Osteoblast (primary cell): ENCODE measurements at places on chromosomes 13 and 19.

DNA sequence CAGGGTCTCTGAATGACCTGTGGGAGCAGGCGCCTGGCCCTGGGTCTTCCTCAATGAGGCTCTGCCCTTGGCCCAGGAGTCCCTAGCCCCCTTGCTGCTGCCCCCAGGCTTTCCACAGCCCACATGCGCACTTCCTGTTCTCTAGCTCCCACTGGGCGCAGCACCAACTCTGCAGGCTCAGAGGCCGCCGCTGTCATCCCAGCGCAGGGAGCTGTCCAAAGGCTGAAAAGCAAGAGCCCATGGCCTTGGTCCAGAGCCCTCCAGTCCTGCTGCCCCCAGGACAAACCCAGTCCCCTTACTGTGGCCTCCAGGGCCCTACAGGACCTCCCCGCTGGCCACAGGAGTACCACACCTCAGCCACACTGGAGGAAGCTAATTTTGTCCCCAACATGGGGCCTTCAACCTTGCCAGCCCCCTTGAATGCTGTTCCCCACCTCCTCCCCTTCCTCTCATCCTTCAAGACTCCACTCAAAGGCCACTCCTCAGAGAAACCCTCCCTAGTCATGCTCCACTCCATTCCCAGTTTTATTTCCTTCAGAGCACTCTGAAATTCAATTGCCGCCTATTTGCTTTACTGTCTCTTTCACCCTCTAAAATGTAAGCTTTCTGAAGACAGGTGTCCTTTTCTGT lies 8.0 kb upstream of the POU2F2 start:
- DNase-seq = peak; percentile 92
- peaks cover 2% of the 10 kb centered on the region for H3K27me3 ChIP-seq
- no peaks in the 10 kb centered on the region for H3K4me1 ChIP-seq
- no peak overlapping the region for H3K4me3 ChIP-seq

DNA sequence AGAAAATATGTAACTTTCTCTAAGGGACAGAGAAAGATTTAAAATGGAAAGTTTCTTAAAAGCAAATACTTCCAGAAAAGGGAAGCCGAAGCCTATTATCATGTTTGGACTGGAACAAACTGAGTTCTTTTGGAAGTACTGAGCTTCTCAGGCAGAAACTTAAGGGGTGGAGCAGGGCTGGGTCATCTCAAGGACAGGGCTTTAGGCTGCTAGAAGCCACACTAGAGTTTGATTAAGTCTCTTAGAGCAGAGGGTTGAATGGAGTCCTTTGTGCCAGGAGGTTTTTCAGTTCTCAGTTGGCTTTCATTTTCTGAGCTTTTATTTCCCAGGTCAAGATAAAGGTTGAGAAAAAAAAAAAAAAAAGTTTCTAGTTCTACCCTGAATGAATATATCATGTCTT lies 432.7 kb downstream of the SLITRK5 start:
- no peaks in the 10 kb centered on the region for H3K4me1 ChIP-seq
- no peaks in the 10 kb centered on the region for H3K36me3 ChIP-seq
- no peak overlapping the region for H3K4me3 ChIP-seq
- no peak overlapping the region for H3K27ac ChIP-seq

DNA sequence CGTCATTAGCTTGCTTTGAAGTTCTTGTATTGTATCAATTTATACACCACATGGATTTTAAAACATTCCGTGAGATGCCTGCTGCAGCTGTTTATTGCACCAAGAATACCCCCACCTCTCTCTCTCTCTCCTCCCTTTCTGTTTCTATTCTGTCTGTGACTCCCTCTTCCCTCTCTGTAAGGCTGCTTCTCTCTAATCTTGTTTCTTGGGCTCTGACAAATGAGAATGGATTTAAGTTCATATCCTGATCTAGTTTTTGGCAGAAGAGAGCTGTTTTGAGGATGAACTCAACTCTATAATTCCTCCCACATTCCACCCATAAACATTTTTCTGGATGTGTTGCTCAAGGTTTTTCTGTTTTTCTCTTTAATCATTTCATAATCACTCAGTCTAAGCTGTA lies 144.3 kb upstream of the FRY start:
- no peaks in the 10 kb centered on the region for H3K36me3 ChIP-seq
- H3K27ac ChIP-seq = peak overlapping the region; percentile 66
- no peaks in the 10 kb centered on the region for H3K27me3 ChIP-seq

DNA sequence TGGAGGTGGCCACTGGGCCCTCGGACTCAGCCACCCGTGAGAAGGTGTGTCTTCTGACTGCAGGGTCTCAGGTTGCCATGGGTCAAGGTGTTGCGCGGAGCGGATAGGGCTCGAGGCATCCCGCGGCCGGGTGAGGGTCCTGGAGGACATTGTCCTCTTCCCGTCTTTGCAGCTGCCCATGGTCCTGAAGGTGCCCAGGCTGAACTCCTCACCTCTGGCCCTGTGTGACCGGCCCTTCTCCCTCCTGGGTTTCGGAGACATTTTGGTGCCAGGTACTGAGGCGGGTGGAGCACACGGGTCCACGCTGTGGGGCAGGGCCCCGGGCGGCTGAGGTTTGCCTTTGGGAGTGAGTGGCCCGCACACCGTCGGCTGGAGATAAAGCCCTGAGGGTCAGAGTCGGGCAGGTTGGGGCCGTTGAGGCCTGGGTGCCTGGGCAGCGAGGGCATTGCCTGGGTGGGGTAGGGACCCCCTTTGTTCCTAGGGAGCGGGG lies 15.6 kb upstream of the TMPRSS9 start:
- no peaks in the 10 kb centered on the region for H3K4me1 ChIP-seq
- H3K27ac ChIP-seq = no peak overlapping the region
- no peak for DNase-seq

- no peak for DNase-seq
- H3K4me1 ChIP-seq = no peaks in the 10 kb centered on the region
- no peak overlapping the region for H3K27ac ChIP-seq
- H3K36me3 ChIP-seq = peaks cover 11% of the 10 kb centered on the region
These were observed 13.4 kb upstream of the EEF1AKMT1 start for GRCh38 chr13:20787180-20787579.

DNA sequence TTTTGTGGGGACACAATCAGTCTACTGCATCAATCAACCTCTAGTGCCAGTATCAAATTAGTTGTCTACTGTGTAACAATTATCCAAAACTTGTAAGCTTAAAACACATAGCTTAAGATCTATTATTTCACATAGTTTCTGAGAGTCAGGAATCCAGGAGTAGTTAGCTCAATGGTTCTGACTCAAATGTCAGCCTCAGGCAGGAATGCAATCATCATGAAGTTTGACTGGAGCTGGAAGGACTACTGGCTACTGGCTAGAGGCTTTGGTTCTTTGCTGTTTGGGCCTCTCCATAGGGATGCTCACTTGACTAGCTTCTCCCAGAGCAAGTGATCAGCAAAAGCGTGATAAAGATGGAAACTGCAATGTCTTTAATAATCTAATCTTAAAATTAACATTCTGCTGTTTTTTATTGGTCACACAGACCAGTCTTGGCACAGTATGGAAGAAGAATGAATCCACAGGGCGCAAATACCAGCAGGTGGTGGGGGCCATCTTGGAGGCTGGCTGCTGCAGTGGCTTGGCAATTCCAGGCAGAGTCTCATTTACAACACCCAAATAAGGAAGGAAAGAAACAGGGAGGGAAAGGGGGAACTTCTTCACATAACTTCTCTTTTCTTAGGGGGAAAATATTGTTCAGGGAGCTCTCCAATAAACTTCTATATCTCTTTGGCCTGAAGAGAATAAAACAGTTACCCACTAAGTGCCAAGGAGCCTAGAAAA lies 15.7 kb downstream of the CAB39L start:
- H3K4me3 ChIP-seq = no peak overlapping the region
- no peak for DNase-seq
- H3K4me1 ChIP-seq = no peaks in the 10 kb centered on the region
- H3K27me3 ChIP-seq = no peaks in the 10 kb centered on the region
- no peak overlapping the region for H3K27ac ChIP-seq

GRCh38 chr13:66665991-66666390 lies 564.1 kb downstream of the PCDH9 start:
- peaks cover 12% of the 10 kb centered on the region for H3K4me1 ChIP-seq
- peak overlapping the region; percentile 71 for H3K27ac ChIP-seq
- no peaks in the 10 kb centered on the region for H3K27me3 ChIP-seq
- no peaks in the 10 kb centered on the region for H3K36me3 ChIP-seq

DNA sequence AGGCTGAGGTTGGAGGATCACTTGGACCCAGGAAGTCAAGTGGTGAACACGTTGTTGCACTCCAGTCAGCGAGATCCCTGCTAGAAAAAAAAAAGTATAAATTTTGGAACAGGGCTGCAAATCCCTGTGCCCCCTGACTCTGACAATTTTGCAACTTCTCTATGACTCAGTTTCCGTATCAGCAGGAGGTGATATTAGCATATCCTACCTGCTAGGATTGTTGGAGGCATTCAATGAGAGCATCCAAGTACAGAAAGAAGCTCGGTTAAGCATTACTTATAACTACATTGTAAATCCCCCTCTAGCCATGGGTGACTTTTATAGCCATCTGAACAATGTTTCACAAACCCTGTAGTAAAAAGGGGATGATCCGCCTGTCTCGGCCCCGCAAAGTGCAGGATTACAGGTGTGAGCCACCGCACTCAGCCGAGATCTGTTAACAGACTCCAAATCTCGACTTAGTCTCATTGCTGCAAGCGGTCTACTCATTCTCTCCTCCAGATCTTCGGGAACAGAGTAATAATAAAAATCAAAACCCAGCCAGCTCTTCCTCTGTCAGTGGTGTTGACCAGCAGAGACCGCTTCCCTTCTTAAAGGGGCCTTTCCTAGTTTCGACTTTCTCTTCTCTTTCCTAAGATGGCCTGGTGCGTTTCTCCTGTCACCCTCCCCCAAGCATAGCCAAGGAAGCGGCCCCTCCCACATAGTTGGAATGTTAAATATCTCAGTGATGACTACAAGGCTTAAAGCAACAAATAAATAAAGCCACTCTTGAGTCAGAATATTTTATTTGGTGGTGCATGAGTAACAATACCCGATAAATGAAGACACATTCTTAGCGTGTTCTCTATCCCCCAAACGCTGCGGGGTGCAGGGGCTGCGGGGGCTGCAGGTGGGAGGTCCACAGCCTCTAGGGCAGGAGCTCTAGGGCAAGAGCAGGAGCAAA lies 10.3 kb upstream of the BICRA start:
- peak overlapping the region; percentile 76 for H3K27ac ChIP-seq
- H3K4me1 ChIP-seq = peaks cover 14% of the 10 kb centered on the region
- H3K36me3 ChIP-seq = no peaks in the 10 kb centered on the region

- no peak overlapping the region for H3K4me3 ChIP-seq
- peak overlapping the region; percentile 54 for H3K27ac ChIP-seq
- peak; percentile 90 for DNase-seq
- peaks cover 44% of the 10 kb centered on the region for H3K36me3 ChIP-seq
- peaks cover 19% of the 10 kb centered on the region for H3K4me1 ChIP-seq
These were observed 3.6 kb upstream of the LIN7B start for GRCh38 chr19:49110567-49110966.

GRCh38 chr13:95650696-95651095 lies 6.2 kb upstream of the DZIP1 start:
- no peak overlapping the region for H3K4me3 ChIP-seq
- H3K27ac ChIP-seq = no peak overlapping the region
- no peaks in the 10 kb centered on the region for H3K36me3 ChIP-seq
- peaks cover 5% of the 10 kb centered on the region for H3K4me1 ChIP-seq

DNA sequence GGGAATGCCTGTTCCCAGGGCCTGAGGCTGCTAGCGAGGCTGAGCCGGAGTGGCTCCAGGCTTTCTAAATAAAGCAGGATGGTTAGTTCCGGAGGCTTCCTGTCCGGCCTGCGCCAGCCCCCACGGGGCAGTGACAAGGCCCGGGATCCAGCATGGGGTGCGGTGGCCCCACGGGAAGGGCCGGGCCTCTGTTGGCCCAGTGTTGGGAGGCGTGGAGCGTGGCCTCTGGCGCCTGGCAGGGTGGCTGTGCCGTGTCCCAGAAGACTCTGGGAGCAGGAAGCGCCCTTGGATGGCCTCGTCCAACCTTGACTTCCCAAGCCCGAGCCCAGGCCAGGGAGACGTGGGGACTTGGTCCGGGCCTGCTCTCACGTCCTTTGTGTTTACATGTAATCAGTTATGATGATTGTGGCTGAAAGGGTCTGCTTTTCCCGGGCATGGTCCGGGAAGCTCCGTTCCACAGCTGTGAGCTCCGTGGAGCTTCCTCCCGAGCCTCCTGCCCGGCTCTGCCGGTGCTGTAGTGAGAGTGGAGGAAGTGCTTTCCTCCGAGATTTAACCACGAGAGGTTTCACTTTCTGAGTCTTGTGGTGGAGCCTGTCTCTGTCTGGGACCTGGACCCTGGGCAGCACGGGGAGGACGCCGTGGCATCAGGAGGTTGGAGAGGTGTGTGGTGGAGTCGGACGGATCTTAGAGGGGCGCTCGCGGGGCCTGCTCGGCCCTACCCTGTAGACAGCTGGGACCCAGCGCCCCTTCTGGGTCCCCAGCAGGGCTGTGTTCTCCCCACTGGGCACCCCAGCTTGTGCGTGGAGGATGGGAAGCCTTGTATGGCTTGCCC lies 4.6 kb downstream of the GNA11 start:
- H3K27ac ChIP-seq = peak overlapping the region; percentile 71
- H3K4me3 ChIP-seq = peak overlapping the region; percentile 64
- no peaks in the 10 kb centered on the region for H3K36me3 ChIP-seq
- no peaks in the 10 kb centered on the region for H3K27me3 ChIP-seq
- H3K4me1 ChIP-seq = peaks cover 40% of the 10 kb centered on the region

DNA sequence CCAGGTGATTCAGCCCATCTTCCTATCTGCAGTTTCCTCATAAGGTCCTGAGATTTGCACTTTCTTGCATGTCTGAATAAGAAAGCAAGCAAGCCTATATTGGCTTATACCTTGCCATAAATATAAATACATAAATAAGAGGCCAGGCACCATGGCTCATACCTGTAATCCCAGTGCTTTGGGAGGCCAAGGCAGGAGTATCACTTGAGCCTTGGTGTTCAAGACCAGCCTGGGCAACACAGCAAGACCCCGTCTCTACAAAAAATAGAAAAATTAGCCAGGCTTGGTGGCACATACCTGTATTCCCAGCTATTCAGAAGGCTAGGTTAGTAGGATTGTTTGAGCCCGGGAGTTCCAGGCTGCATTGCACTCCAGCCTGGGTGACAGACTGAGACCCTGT lies 5.5 kb upstream of the GPATCH1 start:
- no peak for DNase-seq
- H3K4me1 ChIP-seq = peaks cover 10% of the 10 kb centered on the region

DNA sequence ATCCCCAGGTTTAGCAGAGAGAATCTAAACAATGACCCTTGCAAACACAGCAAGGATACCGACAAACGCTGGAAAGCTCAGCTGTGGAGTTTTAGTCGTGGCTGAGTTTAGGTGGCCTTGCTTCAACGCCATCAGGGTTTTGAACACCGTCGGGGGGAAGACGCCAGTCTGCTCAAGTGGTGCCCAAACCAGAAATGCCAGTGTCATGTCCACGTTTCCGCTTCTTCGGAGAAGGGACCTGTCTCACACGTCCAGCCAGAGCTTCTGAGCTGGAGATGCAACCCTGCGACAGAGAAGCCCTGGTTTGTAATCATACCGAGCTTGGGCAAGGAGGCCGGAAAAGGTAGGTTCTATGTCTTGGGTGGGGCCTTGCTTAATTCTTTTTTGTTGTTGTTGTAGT lies 42.6 kb upstream of the ATP11A start:
- DNase-seq = no peak
- no peak overlapping the region for H3K4me3 ChIP-seq
- no peaks in the 10 kb centered on the region for H3K4me1 ChIP-seq

- no peaks in the 10 kb centered on the region for H3K27me3 ChIP-seq
- peak overlapping the region; percentile 50 for H3K27ac ChIP-seq
- H3K4me1 ChIP-seq = peaks cover 29% of the 10 kb centered on the region
These were observed 36.2 kb upstream of the LPAR6 start for GRCh38 chr13:48448959-48449614.

- H3K4me1 ChIP-seq = peaks cover 5% of the 10 kb centered on the region
- DNase-seq = no peak
- H3K4me3 ChIP-seq = no peak overlapping the region
- no peaks in the 10 kb centered on the region for H3K27me3 ChIP-seq
- H3K27ac ChIP-seq = no peak overlapping the region
These were observed 103.1 kb downstream of the TRPC4 start for GRCh38 chr13:37766502-37766901.

- H3K4me1 ChIP-seq = peaks cover 5% of the 10 kb centered on the region
- no peak for DNase-seq
- no peaks in the 10 kb centered on the region for H3K27me3 ChIP-seq
- peak overlapping the region; percentile 45 for H3K27ac ChIP-seq
- no peaks in the 10 kb centered on the region for H3K36me3 ChIP-seq
These were observed 44.9 kb downstream of the ZNF823 start for GRCh38 chr19:11693505-11694499.
